ENCODE measurements at places on chromosomes 12 and 14.

DNA sequence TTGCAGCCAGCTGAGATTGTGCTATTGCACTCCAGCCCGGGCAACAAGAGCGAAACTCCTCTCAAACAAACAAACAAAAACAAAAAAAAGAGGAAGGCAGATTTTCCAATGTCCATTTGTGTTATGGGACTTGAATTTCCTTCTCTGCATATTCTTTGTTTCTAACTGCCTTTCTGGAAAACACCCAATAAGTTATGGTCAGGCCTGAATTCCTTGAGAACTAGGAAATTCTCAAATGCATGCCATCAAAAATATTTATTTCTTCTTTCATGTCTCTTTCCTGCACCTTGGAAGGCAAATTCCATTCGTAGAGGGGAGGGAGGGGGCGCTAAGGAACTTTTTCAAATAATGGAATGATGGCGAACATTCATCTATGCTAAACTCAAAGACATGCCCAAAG, 117.6 kb upstream of the TMCC3 start:
- no peak for DNase-seq

GRCh38 chr12:57199191-57199590, 17.4 kb upstream of the NXPH4 start:
- DNase-seq, result no peak

DNA sequence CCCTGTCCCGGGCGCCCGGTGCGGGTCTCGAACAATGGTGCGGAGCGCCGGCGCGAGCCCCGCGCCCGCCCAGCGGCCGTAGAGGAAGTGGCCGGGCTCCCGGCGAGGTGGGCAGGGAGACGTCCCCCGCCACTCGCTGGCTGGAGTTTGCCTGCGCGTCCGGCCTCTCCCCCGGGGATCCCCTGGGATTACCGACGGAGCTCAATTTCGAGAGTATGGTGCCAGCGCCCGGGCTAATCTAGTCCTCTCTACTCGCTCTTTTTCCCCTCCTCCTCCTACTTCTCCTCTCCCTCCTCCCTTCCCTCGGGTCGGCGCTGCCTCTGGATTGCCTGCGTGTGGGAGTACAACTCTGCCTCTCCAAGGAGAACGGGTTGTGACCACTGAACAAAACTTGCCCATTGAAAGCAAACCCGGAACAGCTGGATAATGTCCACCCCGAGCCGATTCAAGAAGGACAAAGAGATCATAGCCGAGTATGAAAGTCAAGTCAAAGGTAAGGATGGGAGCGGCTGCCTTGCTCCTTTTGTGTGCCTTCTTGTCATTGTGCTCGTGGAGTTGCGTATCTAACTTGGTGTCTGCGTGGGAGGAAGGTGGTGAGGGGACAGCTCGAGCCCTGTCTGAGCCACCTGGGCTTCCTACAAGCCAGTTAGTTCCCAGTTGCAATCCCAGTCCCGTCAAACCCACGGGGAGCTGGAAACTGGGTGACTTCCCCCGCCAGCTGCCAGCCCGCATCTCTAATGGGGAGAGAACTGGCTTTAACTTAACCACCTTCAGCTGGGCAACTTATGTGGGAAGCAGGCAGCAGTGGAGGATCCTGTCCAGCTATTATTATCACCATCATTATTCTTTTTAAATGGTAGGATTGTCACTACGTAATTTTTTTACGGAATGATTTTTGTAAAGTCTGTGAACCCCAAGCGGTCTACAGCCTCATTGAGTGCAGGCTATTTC, at the start of gene SRGAP1:
TSS of gene SRGAP1 (plus strand) at position 310 of the 951 bp plus-strand sequence. CDS start at position 427, 117 bp downstream.
- DNase-seq, result no peak

GRCh38 chr12:561908-562593, 101.2 kb downstream of the NINJ2 start:
- DNase-seq, result no peak

DNA sequence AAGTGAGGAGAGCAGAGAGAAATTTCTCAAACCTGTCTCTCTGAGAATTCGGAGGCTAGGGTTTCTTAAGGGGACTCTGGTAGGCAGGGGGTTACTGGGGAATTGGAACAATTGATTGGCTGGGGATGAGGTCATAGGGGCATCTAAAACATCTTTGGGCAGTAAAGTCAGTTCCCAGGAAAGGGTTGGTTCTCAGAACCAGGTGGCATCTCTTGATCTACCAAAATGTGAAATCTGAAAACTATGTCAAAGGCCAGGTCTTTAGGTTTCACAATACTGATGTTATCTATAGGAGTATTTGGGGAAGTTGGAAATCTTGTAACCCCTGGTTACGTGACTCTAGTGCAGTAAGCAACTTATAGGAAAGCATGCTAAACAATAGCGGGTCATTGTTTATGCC, 6.9 kb downstream of the C12orf75 start:
- no peak for DNase-seq

GRCh38 chr12:112989806-112990205, 11.5 kb downstream of the OAS2 start:
- no peak for DNase-seq

DNA sequence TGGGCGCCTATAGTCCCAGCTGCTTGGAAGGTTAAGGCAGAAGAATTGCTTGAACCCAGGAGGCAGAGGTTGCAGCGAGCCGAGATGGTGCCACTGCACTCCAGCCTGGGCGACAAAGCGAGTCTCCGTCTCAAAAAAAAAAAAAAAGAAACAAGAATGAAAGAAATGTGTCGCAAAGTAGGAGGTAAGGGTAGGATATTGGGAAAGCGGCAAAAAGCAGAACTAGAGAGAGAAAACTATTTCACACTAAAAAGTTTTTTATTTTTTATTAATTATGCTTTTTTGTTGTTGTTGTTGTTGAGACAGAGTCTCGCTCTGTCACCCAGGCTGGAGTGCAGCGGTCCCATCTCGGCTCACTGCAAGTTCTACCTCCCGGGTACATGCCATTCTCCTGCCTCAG, 17.7 kb downstream of the SBNO1 start:
- no peak for DNase-seq

DNA sequence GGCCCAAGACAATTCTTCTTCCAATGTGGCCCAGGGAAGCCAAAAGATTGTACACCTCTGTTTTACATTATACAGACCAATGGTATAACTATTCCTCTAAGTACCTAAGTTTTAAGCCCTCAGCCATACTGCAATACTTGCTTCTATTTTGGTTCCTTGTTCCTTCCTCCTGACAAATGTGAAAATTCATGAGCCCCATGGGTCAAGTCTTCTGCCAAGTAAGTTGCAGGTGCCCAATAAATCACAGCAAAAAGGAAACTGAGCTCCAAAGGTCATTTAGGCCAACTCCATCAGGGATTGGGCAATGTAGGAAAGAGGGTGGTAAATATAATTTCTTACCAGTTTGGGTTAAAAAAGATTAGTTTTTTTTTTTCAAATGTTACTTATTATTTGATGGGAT, 57.7 kb upstream of the NPFF start:
- no peak for DNase-seq

- DNase-seq, result no peak
Measured at GRCh38 chr14:41313196-41313595, 293.5 kb upstream of the LRFN5 start.

- DNase-seq, result no peak
Measured at GRCh38 chr12:72468505-72468904, 196.3 kb downstream of the TRHDE start.

GRCh38 chr14:68235011-68235410, 415.4 kb downstream of the RAD51B start:
- no peak for DNase-seq

DNA sequence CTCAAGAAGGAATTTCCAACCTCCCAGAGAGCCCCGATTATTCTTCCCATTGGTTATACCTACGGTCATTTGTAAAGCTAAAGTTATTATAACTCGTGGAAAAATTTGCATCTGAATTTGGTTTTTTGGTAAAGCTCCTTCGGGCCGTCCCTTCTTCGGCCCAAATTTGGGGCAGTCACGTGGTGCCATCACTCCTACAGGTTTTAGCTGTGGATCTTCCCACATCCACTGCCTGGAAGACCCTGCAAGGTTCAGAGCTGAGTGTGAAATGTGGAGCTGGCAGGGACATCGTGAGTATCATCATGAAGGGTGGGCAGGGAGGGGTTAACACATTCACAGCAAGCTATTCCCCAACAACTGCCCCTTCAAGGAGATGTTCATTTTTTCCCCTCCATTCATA, 105.7 kb downstream of the NT5DC3 start:
- DNase-seq, result no peak

DNA sequence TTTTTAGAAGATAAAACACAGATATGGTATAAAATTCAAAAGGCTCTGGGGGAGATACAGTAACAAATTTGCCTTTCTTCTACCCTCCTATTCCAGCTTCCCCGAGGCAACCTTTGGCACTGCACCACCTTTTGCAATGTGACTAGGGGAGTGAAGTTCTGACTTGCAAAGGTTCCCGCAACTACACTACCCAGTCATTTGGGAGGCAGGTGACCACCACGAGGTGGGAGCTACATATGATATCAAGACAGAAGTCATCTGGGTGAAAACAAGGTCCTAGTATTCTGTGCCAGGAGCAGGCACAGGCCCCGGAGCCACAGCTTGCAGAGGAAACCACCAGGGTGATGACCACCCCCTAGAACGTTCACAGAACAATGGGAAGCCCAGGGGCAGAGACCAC, 141.5 kb downstream of the TTC7B start:
- no peak for DNase-seq

DNA sequence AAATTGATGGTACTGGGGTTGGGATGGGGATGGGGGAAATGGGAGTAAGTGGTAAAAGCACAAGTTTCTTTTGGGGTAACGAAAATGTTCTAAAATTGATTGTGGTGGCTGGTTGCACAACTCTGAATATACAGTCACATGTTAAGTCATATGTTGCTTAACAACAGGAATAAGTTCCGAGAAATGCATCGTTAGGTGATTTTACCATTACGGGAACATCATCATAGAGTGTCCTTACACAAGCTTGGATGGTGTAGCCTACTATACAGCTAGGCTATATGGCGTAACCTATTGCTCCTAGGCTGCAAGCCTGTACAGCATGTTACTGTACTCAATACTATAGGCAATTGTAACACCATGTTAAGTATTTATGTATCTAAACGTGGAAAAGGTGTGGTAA, 31.0 kb downstream of the ITGA7 start:
- DNase-seq, result no peak

- DNase-seq, result no peak
Measured at GRCh38 chr14:32438517-32438916, 109.4 kb downstream of the AKAP6 start.

DNA sequence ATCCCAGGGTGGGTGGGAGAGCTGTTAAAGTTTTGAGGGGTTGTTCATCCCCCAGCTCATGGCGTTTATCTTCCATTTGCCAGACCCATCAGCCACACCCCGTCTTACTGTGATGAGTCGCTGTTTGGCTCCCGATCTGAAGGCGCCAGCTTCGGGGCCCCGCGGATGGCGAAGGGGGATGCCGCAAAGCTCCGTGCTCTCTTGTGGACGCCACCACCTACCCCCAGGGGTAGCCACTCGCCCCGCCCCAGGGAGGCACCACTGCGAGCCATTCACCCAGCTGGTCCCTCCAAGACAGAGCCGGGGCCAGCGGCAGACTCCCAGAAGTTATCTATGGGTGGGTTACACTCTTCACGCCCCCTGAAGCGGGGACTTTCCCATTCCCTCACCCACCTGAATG, 5.7 kb downstream of the RITA1 start:
- DNase-seq, result no peak

DNA sequence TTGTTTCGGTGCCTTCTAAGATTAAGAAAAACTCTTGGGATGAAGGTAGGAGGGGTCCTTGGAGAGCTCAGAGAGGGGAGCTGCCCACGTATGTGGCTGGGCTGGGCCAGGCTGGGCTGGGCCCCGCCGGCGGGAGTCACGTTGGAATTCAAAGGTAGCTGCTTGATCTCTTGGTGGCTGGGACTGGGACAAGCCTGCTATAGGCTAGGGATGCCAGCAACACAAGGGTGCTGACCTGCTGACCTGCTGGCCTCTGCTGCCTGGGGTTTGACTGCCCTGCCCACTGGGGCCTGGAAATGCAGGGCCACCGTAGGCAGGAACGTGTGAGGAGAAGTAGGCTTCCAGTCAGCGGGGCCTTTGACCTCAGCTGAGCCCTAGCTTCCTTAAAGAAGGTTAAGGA, 52.8 kb upstream of the GTF2A1 start:
- DNase-seq, result no peak

- DNase-seq, result no peak
Measured at GRCh38 chr12:1297639-1298175, 296.7 kb downstream of the FBXL14 start.

DNA sequence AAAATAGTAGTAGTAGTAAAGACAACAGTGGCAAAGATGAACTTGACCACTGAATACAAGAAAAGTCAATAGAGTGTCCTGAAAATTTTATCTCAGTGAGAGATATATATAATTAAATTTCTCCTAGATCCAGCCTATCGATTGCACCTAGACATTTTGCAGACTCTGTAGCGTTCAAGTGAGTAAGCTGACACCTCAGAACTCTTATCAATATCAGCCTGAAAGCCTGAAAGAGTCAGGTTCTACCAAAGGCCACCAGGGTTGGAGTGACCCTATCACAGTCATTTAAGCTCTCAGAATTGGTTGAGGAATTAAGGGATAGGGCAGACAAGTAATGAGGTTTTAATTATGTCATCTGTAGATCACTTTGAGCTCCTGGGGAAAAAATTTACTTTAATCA, 174.6 kb downstream of the SRGAP1 start:
- no peak for DNase-seq

DNA sequence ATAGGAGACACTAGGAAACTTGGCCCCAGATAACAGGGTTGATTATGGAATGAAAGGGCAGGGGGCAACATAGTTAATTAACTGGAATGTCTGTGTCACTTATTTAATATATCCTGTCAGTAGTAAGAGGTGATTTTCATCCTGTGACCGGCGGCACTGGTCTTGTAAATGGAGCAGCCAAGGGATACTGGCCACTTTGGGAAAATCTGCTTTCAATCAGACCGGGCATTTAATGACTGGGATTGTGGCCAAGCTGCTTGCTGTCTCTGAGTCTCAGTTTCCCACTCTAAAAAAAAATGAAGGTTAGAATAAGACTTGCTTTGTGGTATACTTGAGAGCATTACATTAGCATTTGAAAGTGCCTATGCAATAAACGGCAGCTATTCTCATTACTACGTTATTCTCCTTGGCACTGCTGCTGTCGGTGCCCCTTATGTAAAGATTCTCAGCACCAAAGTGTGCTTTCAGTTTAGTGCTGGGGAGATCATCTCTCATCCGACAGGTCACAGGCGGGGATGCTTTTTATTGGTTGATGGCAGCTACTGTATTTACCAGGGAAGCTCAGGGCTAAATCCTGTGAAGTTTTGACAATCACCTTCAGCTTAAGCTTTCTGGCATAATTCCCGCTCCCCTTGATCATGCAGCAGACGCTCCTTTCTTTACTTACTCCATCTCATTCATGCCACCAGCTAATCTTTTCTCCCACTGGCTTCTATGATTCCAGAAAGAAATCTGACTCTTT, 162.1 kb downstream of the ESRRB start:
- no peak for DNase-seq

DNA sequence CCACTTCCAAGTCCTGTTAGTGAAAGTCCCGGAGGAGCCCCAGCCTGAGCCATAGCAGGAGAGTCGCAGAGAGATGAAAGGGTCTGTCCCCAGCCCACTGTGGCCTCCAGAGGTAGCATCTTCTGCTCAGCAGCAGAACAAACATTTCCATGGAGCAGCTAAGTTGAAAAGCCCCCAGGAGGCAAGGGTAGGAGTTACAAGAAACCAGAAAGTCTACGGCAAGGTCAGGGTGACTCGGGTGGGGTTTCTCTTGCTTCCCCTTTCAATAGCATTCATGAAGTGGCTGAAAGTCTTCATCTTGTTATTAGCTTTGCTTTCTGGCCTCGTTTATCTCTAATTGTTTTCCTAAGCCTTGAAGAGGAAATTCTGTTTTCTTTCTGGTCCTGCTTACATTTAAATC, 151.2 kb upstream of the DIO3 start:
- DNase-seq, result no peak

All from CD4-positive, alpha-beta T cell treated with Interleukin-1 beta for 1 hour (primary cell).